ENCODE measurements at places on chromosomes 2 and 18.

DNA sequence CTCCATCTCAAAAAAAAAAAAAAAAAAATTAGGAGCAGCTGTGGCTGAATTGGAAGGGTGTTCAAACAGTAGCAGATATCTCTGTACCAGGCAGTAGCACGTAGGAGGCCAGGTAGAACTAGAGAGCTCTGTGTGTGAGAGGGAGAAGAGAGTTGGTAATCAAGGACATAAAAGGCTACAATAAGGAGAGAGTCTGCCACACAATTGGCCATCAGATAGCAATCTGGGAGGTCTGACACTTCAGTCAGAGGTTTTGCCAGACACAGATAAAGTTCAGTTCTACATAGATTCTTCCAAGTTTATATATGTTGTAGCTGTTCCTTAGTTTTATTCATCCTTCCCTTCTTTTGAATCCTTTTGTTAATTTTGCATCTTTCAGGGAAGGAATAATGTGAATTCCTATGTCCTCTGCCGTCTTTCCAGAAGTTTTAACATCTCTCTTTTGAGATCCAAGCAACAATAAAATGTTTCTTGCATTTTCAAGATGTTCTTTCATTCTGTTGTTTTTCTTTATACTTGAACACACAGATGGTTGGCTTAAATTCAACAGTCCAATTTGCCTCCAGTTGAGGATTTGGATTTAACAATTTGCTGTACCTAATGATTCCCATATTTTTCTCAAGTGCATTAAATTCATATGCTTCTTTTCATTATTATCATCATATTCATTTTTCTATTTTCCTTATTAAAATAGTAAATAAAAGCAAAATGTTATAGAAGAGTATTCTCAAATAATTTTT, 600.3 kb upstream of the GCFC2 start:
- DNase-seq = no peak

- no peak for DNase-seq
Measured at GRCh38 chr2:30686669-30687068, 120.6 kb downstream of the CAPN13 start.

GRCh38 chr2:147173189-147173581, 671.6 kb upstream of the ACVR2A start:
- no peak for DNase-seq

- no peak for DNase-seq
Measured at GRCh38 chr2:212979799-212980198, 171.6 kb downstream of the IKZF2 start.

DNA sequence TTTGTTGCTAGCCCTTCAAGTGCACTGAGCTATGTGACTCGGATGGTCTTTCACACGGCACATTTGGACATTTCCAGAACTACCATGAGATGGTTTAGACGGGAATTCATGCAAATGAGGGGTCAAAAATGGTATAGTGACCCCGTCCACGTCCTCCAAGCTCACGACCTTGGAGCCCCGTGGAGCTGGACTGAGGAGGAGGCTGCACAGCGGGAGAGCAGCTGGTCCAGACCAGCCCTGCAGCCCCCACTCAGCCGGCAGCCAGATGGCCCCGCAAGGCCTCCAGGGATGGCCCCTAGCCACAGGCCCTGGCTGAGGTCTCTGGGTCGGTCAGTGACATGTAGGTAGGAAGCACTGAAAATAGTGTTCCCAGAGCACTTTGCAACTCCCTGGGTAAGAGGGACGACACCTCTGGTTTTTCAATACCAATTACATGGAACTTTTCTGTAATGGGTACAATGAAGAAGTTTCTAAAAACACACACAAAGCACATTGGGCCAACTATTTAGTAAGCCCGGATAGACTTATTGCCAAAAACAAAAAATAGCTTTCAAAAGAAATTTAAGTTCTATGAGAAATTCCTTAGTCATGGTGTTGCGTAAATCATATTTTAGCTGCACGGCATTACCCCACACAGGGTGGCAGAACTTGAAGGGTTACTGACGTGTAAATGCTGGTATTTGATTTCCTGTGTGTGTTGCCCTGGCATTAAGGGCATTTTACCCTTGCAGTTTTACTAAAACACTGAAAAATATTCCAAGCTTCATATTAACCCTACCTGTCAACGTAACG, 88.8 kb downstream of the EPAS1 start:
- no peak for DNase-seq

DNA sequence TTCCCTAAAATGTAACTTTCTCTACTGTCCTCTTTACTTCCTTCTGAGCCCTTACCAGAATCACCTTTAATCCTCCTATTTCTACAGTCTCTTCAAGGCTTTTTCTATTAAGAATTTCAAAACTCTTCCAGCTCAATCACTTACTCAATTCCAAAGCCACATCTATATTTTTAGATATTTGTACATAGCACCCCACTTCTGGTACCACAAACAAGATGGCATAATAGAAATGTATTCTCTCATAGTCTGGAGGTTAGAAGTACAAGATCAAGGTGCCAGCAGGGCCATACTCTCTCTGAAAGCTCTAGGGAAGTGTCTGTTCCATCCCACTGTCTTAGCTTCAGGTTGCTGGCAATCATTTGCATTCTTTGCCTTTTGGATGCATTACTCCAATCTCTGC, 11.1 kb downstream of the ZSCAN30 start:
- DNase-seq = no peak

DNA sequence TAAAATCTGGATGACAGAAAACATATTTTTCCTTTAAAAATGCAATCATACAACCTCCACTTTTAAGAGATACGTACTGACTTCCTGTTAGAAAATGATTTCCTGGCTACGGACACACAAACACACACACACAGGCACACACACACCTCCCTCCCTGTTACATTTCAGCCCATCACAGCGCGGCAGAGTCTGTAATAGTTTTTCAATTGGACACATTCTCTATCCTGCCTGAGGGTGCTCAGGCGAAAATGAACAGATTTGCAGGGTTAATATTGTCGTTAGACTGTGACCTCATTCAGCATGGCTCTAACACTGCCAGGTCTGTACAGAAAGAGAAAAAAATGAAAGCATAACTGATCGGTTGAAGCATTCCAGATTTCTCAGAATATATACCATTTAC, 45.0 kb downstream of the KCTD1 start:
- DNase-seq = no peak

- no peak for DNase-seq
Measured at GRCh38 chr2:59529726-59530125, 1023.7 kb downstream of the BCL11A start.

GRCh38 chr18:40868110-40868858, 1086.8 kb upstream of the PIK3C3 start:
- no peak for DNase-seq

GRCh38 chr2:176650104-176650837, 381.0 kb downstream of the MTX2 start:
- DNase-seq = no peak

DNA sequence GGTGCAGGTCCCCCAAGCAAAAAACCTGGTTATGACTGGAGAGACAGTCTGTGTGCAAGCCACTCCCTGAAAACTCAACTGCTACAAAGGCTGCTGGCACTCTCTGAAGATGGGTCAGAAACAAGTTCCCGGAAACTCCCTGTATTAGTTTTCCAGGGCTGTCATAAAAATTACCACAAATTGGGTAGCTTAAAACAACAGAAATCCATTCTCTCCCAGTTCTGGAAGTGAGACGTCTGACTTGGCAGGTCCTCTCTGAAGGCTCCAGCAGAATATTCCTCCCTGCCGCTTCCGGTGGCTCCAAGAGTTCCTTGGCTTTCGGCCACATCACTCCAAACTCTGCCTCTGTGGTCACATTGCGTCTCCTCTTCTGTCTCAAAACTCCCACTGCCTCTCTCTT, 30.1 kb upstream of the SERPINE2 start:
- DNase-seq = no peak

DNA sequence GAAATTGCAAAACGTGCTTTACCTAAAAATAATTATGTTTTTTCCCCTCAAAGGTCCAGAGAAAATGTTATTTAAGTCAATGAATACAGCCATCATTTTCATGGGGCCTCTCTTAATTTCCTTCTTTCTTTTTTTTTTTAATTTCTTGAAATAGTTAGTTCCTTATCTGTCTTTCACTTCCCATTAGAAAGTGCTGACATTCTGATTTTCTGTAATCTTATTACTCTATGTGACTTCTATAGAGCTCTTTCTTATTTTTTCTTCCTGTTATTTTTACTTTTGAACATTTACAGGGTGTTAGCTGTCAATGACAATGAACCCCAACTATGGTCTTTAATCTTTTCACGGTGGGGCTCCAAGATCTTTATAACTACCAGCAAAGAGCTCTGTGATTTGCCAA, 30.0 kb downstream of the CTLA4 start:
- no peak for DNase-seq

DNA sequence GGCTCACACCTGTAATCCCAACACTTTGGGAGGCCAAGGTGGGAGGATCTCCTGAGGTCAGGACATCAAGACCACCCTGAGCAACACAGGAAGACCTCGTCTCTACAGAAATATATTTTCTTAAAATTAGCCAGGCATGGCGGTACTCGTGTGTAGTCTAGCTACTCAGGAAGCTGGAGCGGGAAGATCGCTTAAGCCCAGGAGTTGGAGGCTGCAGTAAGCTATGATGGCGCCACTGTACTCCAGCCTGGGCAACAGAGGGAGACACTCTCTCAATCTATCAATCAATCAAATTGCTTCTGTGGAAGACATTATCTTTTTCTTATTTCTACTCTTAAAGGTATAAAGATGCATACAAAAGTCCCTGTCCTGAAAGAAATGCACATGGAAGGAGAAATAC, 11.3 kb downstream of the FEZ2 start:
- DNase-seq = no peak

DNA sequence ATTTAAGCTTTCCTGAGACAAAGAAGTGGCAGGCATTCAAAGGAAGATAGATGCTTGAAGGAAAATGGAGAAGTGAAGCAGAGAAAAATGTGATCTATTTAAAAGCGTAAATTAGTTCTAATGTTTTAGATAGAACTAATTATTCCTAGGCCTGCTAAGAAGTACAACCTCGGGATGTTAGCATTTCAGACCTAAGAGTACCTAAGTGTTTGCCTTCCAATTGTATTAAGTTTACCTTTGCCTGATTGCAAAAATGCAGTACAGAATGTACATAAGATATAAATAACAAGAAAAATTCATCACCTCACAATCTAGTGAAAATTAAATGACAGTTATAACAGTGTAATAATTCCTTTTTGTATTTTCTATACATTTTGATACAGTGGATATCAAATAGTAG, 71.1 kb upstream of the HNMT start:
- DNase-seq = no peak

DNA sequence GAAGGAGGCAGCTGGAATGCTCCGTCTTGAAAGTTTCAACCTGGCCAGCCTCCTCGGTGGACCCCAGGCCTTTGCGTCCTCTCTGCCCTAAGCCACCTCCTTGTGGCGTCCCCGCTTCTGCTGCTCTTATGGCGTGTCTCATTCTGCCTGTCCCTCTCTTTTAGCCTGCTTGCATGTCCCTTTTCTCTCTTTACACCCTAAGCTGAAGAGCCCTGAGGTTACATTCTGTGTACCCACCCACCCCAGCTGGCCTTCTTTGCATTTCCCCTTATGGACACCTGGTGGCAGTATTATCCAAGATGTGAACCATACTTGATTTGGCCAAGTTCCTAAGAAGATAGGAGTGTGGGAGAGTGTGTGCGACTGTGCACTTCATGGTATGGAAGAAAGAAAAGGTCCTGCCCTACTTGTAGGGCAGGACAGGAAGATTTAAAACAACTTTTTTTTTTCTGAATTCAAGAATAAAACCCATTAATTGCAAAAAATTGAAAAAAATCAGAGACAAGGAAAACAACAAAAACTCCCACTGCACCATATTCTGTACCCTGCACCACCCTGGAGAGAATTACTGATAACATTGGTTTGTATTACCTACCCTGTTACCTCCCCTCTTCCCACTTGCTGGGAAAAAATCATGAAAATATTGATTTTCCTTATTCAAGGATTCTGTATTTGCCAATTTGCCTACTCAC, 77.4 kb downstream of the DYSF start:
- no peak for DNase-seq

GRCh38 chr2:203936535-203936934, at the start of gene ICOS:
ICOS (plus strand) TSS chr2:203936763; CDS start chr2:203936815, 52 bp downstream.
- no peak for DNase-seq

- no peak for DNase-seq
Measured at GRCh38 chr2:216109962-216110614, 940 bp downstream of the XRCC5 start.

Data from activated naive CD4-positive, alpha-beta T cell (primary cell).